ENCODE measurements at places on chromosomes 1 and 21. TPM values are rescaled to one million over a fixed set of nuclear protein-coding genes. Genes with fewer than 3 reads are reported as not detected.

SPRR1B gene
- total RNA-seq: not detected

RGS1 gene
- 0.32 TPM for total RNA-seq

RBM11 gene
- total RNA-seq: 0.14 TPM

OR2L2 gene
- not detected for total RNA-seq

NOS1AP gene
- total RNA-seq: 3.5 TPM

PDE4B gene
- total RNA-seq: 12.0 TPM

CD164L2 gene
- total RNA-seq: not detected

ARHGAP30 gene
- 3.7 TPM for total RNA-seq

ARID1A gene
- 27.5 TPM for total RNA-seq

ACOT11 gene
- 43.4 TPM for total RNA-seq

KCNJ9 gene
- total RNA-seq: not detected

HFM1 gene
- 1.6 TPM for total RNA-seq

SEMA4A gene
- total RNA-seq: 2.2 TPM

INSRR gene
- total RNA-seq: 0.46 TPM

GRCh38 chr1:171081314-171081753, 9.4 kb upstream of the FMO3 start:
- DNase-seq: no peak

DNA sequence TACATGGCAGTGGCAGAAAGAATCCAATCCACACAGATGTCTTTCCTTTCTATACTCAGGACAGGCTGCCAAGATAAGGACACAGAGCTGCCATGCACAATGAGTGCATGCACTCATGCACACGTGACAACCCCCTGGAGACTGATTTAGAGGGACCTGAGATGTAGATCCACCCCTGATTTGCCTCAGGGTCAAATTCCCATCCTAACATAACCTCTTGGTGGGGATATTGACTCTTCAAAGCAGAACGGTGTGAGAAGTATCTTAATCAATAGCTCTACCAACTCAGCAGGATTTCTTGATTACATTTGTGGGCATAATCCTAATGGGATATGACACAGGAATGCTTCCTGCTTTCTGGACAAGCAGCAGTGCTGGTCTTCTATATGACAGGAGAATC, 125.2 kb upstream of the DSCAM start:
- DNase-seq: no peak

GRCh38 chr1:204114606-204115005, 37.2 kb downstream of the ETNK2 start:
- DNase-seq: no peak

- DNase-seq: no peak
These were observed 66.7 kb upstream of the COX20 start for GRCh38 chr1:244768804-244769203.

DNA sequence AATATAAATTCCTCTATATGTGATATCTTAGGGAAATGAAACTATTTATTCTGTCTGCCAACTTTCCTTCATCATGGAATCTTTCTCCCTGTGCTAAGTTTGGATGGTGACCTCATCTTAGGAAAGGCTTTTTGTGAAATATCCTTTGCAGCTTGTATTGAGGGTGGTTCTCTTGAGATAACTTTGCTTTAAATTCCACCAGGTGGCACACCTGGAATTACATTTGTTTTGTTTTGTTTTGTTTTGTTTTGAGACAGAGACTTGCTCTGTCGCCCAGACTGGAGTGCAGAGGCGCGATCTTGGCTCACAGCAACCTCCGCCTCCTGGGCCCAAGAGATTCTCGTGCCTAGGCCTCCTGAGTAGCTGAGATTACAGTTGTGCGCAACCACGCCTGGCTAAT, 7.6 kb upstream of the CD1A start:
- no peak for DNase-seq

DNA sequence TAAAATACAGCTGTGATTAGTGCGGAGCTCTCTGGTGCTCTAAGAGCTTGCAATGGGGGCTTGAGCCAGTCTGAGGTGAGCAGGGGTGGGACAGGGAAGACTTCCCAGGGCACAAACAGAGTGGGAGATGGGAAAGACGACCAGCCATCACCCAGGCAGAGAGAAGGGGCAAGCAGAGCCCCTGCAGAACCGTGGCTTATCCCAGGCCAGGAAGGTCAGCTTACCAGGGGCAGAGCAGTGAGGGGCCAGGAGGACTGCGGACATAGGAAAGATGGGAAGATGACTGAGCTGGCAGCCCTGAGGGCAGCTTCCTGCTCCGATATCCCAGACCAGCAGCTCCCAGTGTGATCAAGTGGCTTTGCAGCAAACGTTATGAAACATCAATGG, 55.4 kb upstream of the IFFO2 start:
- DNase-seq: no peak

GRCh38 chr1:229169399-229169798, 101.5 kb upstream of the RAB4A start:
- DNase-seq: no peak

DNA sequence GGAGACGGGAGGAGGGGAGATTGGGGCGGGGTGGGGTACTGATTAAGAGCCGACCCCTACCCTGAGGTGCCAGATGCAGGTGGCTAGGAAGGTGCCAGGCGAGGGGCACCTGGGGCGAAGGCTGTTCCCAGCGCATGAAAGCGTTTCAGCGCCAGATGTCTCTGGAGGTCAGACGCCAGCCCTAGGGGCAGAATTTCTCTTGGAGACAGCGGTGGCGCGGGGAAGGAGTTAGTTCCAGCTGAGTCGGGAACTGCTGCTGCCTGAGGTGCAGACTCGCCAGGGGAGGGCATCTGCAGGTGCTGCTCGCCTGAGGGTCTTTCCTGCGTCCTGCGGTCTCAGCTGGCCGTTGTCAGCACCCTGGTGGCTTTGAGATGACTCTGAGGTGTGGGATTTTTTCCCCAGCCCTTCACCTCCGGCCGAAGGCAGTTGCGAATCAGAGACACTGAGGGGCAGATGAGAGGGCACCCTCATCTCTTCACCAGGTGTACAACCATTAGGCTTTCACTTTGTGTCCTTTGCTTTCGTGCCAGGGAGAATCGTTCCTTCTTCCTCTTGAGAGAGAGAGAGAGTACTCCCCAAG, 539 bp downstream of the CGN start:
- no peak for DNase-seq

GRCh38 chr1:3785456-3786157, 10.7 kb downstream of the LRRC47 start:
- DNase-seq: no peak

DNA sequence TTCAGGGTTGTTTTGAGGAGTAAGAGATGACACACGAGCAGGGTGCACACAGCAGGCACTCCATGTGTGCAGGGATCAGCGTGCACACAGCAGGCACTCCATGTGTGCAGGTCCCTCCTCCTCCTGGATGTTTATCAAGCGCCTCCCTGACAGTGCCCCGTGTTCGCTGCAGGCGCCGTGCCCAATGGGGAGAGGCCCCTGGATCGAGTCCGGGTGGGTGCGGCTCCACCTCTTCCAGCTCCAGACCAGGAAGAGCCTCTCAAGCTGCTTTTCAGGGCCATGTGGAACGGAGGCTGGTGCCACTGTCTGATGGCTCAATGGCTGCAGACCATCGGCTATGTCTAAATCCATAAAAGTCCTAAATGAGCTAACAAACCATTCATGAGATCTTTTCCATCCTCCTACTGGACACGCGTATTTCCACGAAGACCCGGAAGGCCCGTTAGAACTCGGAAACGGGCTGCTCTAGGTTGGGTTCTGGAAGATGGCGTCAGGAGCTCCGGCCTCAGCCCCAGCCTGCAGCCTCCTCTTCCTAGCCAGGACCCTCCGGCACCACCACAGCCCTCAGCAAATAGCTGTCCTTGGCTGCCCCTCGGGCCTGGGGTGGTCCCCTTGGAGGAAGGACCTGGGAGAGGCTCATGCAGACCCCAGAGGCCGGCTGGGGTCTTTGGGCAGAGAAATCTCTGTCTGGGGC, 36.0 kb downstream of the RRP1 start:
- no peak for DNase-seq

DNA sequence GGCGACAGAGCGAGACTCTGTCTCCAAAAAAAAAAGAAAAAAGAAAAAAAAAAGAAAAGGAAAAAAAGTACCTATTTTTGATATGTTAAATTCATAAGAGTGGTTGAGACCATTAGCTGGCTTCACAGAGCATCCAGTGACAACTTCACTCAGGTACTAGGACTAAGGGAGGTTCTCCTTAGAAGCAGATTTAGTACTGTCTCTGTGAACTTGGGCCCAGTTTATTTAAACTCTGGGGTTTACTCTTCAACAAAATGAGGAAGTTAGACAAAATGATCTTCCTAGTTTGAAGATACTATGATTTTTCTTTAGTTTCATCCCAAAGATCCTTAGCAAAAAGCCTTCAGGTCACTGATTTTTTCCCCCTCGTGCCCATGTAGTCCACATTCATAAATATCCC, 21.2 kb downstream of the MACO1 start:
- DNase-seq: no peak

GRCh38 chr21:15343066-15343465, 278.3 kb upstream of the NRIP1 start:
- no peak for DNase-seq

GRCh38 chr1:202012544-202013478, 2.4 kb downstream of the ELF3 start:
- DNase-seq: no peak

DNA sequence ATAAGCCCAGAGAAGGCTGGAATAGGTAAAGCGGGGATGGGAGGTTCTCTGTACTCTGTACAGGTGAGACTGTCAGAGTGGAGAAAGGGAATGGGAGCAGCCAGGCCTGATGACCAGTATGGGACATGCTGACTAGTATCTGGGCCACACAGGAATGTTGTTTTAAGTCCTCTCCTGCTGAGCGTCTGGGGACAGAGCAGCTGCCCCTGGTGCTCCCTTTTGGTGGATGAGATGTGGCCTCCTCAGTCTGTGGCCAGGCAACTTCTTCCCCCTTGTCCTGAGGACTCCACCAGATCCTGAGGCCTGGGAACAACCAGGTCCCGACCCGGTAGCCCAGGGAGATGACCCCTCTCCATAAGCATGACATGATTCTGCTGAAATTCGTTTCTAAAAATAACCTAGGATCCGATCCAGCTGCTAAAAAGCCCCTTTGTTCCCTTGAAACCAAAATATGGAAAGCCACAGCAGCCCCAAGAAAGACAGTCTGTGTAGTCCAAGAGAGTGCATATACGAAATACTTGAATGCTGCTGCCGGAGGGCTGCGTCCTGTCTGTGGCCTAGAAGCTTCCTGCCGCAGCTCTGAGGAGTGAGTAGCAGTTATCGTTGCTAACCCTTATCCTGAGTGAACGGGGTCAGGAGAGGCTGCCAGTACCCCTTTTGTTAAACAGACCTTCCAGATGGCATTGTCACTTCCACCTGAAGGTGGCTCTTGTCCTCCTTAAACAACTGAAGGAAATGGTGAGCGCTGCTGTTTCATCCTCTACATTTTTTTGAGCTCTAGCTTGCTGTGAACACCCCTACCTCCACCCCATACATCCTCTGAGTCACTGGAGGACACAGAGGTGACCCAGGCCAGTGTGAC, 47.1 kb downstream of the ATP2B4 start:
- DNase-seq: no peak

DNA sequence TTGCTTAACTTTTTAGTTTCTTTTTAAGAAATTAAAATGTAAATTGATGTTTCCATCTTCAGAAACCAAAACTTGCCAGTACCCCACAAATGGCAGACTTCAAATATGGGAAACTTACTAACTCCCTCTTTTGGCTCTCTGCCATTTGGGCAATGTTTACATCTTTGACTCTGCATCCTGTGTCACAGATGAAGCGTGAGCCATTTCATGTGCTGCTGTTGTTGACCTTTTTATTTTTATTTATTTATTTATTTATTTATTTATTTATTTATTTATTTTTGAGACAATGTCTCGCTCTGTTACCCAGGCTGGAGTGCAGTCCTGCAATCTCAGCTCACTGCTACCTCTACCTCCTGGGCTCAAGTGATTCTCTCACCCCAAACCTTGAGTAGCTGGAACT, 16.0 kb upstream of the COG2 start:
- DNase-seq: no peak

DNA sequence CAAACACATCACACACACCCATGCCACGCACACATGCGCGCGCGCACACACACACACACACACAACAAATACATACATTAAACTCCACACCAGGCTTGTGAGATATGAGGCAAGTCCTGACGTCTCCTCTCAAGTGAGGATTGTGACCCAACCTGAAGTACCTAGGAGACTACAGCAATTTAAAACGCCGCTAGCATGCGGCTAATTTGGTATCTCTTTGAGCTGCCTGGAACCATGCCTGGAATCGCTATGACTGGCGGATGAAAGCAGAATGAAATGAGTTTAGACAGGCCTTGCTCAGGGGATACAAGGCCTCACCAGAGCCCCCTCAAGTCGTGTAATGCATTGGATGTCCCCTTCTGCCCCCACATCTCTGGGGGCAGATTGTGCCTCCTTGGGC, 1.6 kb upstream of the RAB7B start:
- no peak for DNase-seq

GRCh38 chr1:109802901-109803561, 39.3 kb upstream of the EPS8L3 start:
- DNase-seq: no peak

Measured in Right ventricle myocardium inferior (tissue), 1 donor.